ENCODE measurements at places on chromosomes 7 and 10.
A peak's percentile ranks its signal among the peaks of the same experiment; 100 is the strongest.

DNA sequence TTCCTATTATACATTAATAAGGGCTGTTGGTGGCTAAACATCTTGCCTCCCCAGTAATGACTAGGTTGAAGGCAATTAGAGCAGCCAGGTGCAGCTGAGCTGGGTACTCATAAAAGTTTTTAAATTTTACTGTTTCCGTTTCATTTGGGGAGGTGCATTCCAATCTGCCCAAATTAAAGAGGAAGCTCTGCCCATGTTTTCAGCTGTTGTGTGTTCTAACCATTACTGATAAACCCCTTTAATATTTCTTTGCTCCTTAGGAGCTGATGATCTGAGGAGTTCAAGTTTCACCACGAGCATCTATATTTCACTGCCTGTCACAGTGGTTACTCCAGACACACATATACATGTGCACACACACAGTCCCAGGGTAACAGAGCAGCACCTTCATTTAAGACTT, 94.4 kb downstream of the JAZF1 start:
- DNase-seq, result no peak

DNA sequence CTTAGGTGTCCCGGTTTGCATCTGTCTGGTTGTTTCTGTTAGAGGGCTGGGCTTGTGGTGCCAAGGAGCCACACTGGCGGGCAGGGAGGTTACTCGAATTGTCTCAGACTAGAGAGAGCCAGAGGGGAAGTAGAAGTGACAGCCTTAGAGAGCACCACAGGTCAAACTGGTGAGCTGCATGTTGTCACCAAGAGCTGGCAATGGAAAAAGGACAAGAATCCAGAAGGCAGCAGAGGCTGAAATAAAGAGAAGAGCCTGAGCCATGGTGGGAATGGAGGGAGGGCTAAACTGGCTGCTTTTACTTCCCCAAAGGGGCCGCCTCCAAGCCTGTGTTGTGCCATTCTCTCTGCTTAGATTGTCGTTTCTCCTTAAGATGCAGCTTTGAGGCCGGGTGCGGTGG, 31.1 kb upstream of the RHBDD2 start:
- DNase-seq, result no peak

GRCh38 chr10:42985436-42986316, 91.2 kb upstream of the RET start:
- DNase-seq, result no peak

- no peak for DNase-seq
Observed at GRCh38 chr7:135147899-135148721, at the start of gene TMEM140. TSS of gene TMEM140 (plus strand) at chr7:135148072. CDS start at chr7:135164442, 16,370 bp downstream.

- DNase-seq, result no peak
Observed at GRCh38 chr7:32673275-32673983, 178.1 kb downstream of the AVL9 start.

- no peak for DNase-seq
Observed at GRCh38 chr10:114166043-114166442, 8.0 kb downstream of the CCDC186 start.

GRCh38 chr10:51272555-51272954, 198.3 kb downstream of the PRKG1 start:
- DNase-seq, result no peak

DNA sequence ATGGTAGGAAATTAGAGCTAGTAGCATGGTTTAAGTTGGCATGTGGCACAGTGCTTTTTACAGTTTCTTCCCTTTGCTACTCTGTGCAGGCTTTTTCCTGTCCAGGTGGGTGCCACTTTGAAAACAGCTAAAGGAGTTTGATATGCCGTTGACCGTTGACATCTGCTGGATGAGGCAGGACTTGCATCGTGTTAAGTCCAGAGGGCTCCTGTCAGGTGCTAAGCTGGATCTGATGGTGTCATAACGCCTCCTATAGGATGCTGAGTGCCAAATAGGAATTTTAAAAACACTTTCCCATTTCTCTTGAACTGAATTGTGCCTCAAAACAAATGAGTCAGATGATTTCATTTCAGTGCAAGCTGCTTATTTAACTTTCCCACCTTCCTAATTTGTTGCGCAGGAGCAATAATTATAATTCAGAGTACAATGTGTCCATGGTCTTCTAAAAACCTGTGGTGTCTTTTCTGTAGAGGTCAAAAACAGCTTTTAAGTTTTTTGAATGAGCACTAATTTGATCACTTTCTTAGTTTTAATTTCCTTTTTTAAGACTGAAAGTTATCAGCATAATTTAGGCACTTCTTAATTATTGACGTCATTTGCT, 178.3 kb downstream of the CDCA7L start:
- DNase-seq, result no peak

- DNase-seq, result no peak
Observed at GRCh38 chr7:142711746-142712616, 37.3 kb upstream of the PRSS1 start.

- no peak for DNase-seq
Observed at GRCh38 chr7:123425246-123425645, 109.1 kb downstream of the IQUB start.

DNA sequence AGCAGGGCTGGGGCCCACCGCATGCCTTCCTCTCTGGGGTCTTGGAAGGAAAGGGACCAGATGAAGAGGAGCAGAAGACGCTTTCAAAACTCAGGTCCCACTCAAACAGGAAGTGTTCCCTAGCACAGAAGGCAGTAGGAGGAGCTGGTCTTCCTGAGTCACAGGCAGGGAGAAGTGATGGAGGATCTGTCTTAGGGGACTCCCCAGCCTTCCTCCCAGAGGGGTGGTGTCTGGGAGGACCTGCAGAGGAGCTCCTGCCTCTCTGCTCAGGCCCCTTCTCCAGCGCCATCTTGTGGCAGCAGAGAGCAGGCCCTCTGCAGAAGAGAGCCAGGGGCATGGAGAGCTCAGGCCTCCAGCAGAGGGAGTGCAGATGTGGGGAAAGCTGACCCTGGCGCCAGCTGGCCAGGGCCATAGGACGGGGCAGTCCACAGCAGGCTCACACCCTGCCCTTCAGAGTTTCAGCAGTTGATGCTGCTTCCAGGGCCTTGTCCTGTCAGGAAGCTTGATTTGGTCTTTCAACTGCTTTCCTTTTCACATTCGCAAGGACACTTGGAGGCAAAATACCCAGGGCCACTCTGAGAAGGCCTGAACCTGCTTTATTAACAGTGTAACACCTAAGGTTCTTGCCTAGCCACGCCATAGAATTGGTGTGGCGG, 62.2 kb upstream of the TARP start:
- peak; percentile 60 for DNase-seq

GRCh38 chr10:117757086-117757720, 214.7 kb downstream of the EMX2 start:
- DNase-seq, result no peak

GRCh38 chr10:49183596-49184542, 4.3 kb downstream of the TMEM273 start:
- DNase-seq, result no peak

DNA sequence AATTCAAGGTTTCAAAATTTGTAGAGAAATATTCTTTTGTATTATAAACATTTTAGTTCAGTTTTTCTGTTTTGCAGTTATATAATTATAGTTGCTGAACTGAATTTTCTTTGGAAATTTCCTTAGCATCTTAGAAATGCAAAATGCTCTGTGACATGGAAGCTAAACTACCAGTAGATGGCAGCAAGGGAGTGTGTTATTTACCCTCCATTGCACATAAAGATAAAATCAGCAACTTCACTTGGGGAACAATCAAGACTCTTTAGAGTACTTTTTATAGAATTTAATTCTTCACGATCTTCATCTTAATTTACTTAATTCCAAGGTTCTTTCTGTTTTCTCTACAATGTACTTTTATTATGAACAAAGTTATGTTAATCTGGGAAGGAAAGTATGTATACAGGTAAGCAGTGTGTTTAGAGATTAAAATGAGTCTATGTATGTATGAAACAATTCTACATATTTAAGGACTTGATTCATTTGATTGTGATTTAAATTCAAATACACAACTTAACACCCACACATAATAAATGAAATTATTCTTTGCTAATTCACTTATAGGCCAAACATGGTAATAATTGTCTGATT, 404.2 kb downstream of the THSD7A start:
- no peak for DNase-seq

GRCh38 chr10:125208854-125209565, 48.6 kb upstream of the CTBP2 start:
- no peak for DNase-seq

- DNase-seq, result no peak
Observed at GRCh38 chr7:47535035-47535703, 46.7 kb downstream of the TNS3 start.

DNA sequence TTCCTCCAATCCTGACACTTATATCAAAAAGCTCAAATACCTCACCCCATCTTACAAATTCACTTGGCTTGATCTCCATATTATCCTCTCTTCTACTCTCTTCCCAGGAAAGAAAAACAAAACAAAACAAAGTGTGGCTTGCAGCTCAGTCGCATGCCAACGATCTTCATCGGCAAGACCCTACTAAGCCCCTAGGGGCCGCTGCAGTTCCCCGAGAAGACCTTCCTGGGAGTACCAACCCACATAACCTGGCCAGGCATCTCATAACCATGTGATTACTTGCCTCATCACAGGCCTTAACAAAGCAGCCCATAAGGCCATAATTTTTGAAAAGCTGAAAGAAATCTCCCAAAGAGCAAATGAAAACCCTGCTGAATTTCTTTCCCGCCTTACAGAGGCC, 103.7 kb downstream of the ZNF92 start:
- DNase-seq, result no peak

DNA sequence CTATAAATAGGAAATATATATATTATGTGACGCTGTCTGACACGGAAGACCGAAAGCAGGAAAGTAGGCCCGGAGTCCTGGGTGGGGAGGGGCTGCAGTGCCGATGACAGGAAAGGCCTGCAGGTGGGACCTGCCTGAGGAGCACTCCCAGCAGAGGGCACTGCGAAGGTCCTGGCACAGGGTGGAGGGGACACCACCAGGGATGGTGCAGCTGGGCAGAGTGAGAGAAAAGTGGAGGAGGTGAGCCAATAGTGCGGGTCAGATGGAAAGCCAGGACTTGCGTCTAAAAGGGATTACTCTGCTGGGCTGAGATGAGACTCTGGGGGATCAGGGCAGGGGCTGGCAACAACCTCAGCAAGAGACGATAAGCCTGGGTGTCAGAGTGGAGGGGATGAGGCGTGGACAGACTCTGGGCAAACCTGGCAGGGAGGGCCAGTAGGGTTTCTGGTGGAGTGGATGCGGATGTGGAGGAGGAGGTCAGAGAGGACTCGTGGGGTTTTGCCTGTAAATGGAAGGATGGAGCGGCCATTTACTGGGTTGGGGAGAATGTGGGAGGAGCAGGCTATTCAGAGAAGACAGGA, 118.2 kb upstream of the ZNF746 start:
- DNase-seq, result no peak

- DNase-seq, result no peak
Observed at GRCh38 chr10:73644767-73645166, 3.5 kb upstream of the MYOZ1 start.

DNA sequence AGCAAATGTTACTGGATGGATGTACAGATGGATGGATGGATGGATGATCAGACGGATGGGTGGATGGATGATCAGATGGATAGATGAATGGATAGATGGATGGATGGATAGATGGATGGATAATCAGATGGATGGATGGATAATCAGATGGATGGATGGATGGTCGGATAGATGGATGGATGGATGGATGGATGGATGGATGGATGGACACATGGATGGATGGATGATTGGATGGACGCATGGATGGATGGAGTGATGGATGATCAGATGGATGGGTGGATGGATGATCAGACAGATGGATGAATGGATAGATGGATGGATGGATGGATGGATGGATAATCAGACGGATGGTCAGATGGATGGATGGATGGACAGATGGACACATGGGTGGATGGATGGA, 90.3 kb upstream of the TCF7L2 start:
- no peak for DNase-seq

- DNase-seq, result no peak
Observed at GRCh38 chr10:59397961-59398360, 35.6 kb upstream of the FAM13C start.

DNA sequence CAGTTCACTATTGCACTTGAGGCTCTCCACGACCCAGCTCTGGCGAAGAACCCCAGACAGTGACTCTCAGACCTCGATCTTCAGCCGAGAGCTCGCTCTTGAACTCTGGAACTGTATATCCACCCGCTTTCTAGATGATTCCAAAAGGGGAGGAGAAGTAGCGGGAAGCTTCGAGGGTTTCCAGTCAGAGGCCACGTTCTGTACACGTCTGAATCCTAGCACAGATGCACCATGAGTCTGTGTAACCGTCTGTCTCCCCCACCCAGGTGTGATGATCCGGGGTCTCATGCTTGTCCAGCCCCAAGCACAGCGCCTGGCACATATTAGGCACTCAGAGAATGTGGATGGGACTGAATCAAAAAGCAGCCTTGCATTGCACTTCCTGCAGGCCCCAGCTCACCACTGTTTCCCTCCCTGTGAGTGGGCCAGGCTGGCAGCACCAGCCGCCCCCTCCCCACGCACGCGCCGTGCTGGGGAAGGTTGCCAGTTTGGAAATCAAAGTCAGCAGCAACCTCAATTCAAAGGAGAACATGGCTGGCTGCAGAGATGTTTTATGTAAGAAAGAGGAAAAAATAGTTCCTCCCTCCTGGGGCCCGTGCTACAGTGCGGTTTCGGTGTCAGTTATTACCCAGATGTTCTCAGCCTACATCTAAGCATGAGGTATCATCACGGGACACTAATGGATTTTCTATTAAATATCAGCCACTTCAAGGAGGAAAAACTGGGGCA, 5.7 kb downstream of the GRID2IP start:
- DNase-seq, result no peak

- no peak for DNase-seq
Observed at GRCh38 chr7:133428326-133428725, 175.4 kb downstream of the EXOC4 start.

GRCh38 chr7:54932818-54933543, 85.8 kb upstream of the EGFR start:
- peak; percentile 82 for DNase-seq

DNA sequence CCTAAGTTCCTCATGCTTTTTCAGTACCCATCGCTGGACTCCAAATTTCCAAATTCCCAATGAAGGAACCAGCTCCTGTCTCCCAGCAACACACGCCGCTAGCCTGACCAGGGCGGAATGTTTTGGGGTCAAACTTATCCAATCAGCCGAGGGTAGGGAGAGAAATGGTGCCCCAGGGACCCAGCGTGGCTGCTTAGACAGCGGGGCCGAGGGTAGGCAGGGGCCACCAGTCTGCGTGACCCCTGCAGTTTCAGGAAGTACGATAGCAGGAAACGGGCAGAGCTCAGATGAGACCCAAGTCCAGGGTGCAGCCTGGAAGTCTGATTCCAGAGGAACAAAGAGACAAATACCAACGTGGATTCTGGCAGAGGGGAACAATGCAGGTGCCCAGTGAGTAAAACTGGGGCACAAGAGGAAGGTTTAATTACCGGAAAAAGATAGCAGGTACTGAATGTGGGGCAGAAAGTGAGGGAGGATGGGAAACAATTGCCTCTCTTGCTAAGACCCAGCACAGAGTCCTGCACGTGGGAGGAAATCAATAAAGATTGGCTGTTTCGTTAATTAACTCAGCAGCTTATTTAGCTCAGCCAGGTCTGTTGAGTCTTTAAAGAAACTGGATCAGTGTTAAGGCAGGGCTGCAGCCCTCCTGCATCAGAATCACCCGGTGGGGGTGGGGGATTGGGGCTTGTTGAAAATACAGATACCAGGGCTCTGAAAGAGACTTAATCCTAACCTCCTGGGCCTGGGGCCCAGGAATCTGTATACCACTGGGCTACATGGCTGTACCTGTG, 50.4 kb upstream of the NFE2L3 start:
- no peak for DNase-seq
